Fibroblast of lung (primary cell): ENCODE measurements at places on chromosomes 7 and 10.

DNA sequence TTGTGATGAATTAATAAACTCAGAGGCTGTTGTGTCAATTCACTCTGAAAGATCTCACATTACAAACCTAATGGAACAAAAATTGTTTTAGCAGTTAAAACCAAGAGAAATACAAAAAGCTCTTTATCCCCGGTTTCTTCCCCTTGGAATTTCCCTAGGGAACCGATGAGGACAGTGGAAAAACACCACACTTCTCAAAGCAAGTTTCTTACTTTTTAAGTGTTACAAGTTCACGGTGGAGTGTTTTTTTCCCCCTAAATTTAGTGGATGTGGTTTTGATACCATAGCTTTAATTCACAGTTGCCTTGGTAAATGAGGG, 10.3 kb downstream of the BAMBI start:
- no peak for DNase-seq

DNA sequence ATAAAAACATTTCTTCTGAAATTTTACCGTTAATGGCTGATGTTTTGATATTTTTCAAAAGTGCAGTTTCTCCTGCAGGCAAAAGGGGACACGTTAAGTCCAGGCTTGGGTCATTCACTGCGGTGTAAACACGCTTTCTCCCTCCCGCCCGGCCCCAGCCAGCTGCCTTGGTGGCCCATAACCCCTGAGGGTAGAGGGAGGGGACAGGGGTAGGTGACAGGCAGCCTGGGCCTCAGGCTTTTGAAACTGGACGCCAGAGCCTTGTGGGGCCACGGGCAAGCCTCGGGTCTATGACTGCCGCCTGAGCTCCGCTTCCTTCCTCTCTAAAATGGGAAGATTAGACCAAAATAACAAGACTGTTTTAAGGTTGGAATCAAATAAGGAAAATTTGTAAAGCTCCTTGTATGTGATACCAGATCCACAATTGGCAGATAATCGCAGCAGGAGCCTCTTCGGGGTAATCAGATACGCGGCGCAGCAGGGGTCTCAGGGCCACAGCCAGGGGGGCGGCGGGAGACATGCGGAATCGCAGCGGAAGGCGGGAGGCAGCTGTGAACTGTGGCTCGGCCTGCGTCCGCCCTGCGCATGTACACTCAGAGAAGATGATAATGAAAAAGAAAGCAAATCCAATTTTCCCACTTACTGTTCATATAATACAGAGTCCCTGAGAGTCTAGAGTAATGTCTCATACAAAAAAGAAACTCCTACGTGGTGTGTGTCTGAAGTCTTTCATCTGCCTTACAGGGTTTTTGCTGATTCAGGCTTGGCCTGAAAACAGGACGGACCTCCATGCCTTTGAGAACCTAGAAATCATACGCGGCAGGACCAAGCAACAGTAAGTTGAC, 138.3 kb downstream of the EGFR start:
- DNase-seq: no peak

DNA sequence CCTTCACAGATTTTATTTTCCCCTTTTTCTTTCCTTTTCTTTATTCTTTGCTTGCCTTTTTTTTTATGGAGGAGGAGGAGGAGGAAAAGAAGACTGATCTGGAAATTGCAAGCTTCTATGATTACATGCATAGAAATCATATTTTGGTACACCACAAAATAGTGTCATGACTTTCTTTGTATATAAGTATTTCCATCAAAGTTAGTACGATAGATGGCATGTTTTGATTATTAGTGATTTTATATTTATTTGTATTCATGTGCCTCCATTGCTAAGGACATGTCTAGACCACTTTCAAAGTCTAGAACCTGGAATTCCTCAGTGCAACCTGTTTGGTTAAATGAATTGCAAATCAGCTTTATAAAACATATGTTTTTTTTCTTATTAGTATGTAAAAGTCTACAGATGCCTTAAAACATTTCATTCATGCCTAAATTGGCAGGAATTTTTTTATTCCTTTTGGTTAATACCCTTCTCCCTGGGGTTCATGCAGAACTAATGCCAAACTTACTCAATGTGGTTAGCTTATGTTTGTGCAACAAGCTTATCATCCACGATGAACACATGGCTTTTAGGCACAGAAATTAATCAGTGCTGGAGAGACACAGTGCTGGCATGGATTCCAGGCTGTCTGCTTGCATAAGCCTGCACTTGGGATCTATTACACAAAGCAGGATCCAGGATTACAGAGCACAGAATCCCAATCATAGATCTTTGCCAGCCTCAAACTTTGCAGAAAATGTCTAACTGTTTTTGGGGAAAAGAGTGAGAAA, 213.1 kb downstream of the CHRM2 start:
- peak; percentile 98 for DNase-seq

DNA sequence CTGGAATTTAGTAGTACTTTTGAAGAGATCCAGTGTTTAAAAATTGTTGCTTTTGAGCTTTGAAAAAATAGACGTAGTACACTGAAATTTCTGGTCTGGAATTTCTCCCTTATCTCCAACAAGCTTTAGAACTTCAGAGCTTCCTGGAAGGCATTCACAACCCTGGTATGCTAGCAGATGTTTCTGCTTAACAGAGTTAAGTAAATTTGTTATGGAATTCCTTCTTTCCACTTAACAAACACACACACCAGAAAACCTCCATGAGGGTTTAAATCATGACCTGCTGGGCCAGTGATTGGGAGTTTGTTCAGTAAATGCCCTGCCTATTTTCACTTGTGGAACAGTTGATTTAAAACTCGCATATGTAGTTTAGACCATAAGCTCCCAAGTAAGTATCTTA, 13.7 kb downstream of the ASB15 start:
- DNase-seq: peak; percentile 75

DNA sequence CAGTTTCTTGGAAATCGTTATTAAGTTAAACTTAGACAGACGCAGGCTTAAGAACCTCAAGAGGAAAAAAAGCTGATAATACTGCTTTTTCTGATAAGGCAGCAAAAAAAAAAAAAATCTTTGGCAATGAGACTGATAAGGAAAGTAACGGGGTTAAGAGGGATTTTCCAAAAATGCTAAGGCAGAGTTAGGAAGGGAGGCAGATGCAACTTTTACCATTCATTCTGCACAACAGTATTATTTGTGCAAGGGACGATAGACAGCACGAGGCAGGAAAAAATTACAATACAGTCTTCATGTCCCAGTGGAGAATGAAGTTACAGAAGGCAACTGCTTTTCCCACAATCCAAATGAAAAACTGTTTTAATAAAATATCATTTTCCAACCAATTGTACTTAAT, 194.0 kb downstream of the DOCK4 start:
- DNase-seq: no peak

- DNase-seq: peak; percentile 85
Observed at GRCh38 chr7:22726345-22726906, 574 bp upstream of the IL6 start.

DNA sequence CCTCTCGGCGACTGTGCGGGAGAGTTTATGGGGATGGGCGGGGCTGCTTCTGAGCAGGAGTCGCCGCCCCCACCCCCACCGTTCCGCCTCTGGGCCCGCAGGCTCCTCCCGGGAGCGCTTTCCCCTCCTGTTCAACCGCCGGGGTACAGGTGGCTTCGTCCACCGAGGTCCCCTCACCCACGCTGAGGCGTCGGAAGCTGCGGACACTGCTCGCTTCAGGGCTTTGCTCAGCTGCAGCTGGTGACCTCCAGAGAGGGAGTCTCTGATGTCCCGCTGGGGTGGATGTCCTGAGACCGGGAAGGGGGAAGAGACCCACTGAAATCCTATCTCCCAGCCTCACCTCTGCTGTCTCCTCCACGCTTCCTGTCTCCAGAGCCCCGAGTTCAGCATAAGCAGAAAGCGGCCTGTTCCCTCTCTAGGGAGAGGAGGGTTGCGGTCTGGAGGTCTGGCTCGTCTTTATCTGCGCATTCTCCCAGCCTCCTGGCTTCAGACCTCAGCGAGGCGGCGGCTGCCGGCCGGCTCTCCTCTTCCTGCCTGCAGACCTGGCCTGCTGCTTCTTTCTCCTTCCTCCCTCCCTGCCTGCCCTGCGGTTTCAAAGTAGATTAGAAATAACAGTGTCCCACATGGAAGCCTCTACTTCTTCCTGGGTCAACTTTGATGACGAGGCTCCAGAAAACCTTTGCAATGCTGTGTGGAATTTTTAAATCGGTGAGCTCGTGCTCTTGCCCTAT, 1.8 kb downstream of the CYP2E1 start:
- DNase-seq: no peak

DNA sequence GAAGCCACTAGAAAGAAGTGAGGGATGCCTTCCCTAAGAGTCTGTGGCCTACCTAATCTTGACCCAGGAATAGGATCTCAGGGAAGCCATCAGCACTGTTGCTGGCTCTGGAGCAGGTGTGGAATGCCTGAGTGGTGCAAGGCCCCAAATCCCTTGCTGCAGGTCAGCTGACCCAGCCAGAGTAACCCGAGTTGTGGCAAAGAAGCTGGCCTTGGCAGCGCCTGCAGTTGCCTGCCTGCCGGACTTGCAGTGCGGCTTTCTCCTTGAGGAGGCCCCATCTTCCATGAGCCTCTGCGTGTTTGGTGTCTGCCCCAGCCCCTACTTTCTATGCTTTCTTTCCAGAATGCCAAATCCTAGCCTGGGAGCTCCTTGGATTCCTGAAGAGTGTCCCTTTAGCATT, 5.8 kb downstream of the KIAA1217 start:
- no peak for DNase-seq

- DNase-seq: no peak
Observed at GRCh38 chr7:131533566-131534561, 22.6 kb downstream of the PODXL start.

DNA sequence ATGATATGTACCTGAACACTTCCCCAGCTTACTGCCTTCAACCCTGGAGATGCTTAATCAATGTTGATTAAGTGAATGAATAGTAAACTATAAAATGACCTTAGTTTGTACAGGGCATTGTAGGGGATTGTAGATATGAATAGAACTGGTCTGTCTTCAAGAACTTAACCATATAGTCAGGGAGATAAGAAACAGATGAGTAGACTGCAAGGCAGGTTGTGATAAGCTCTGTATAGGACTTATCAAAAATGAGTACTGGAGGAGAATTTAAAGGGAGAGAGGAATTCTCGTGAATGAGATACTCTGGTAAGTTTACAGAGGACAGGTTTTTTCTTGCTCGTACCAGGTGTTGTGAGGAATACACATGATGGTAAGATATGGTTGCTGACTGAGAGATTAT, 27.6 kb downstream of the SGPL1 start:
- no peak for DNase-seq

DNA sequence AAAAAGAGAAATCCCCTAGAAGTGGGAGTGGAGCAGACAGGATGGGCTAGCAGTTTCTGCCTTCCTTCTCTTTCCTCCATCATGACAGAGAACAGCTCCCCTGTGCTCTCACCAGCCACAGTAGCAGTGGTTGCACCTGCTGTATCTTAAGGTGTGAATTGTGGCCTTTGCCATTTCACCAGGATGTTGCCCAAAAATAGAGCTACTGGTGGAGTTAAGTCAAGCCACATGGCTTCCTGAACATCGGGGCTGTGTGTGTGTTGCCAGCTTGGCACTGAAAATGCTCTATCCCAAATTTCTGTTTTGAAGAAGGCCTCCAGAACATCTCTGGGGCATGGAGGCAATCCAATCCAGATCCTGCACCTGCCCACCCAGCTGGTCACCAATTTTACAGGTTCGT, 348.7 kb downstream of the EXOC4 start:
- DNase-seq: no peak

- DNase-seq: no peak
Observed at GRCh38 chr7:130021105-130021834, 29.9 kb downstream of the ZC3HC1 start.

GRCh38 chr7:70660154-70660818, 471.7 kb upstream of the GALNT17 start:
- DNase-seq: no peak

- no peak for DNase-seq
Observed at GRCh38 chr7:73539709-73540108, 17.6 kb upstream of the BAZ1B start.

GRCh38 chr7:137873979-137874777, 27.4 kb upstream of the DGKI start:
- DNase-seq: peak; percentile 96

DNA sequence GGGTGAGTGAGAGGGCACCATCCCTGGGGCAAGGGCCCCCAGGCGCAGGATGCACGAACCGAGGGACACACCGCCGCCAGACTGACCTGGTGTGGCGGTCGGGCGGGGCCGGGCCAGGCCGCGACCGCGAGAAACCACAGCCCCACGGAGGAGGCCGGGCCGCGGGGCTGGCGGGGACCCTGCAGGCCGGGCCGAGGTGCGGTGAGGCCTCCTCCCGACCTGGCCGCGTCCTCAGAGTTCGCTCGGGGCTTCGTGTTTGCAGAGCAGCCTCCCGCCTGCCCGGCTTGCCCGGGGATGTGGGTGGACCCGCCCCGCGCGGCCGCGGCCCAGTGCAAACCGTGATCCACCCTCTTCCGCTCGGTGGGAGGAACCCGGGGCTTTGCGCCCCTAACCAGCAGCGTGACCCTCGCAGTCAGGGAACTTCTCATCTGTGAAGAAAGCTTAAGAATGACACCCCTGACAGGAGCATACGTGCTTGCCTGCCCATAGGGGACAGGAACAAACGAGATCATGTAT, 20.6 kb upstream of the HOXA13 start:
- no peak for DNase-seq

- DNase-seq: no peak
Observed at GRCh38 chr7:84297616-84298015, 103.0 kb upstream of the SEMA3A start.

GRCh38 chr7:151472644-151473380, 32.9 kb upstream of the CRYGN start:
- peak; percentile 42 for DNase-seq

GRCh38 chr7:45563941-45564461, 10.2 kb upstream of the ADCY1 start:
- no peak for DNase-seq

GRCh38 chr7:1086588-1087464, 1.1 kb upstream of the GPER1 start:
- peak; percentile 61 for DNase-seq
